Mesothelial cell of epicardium (in vitro differentiated cells): ENCODE measurements at places on chromosomes 2 and 18.

DNA sequence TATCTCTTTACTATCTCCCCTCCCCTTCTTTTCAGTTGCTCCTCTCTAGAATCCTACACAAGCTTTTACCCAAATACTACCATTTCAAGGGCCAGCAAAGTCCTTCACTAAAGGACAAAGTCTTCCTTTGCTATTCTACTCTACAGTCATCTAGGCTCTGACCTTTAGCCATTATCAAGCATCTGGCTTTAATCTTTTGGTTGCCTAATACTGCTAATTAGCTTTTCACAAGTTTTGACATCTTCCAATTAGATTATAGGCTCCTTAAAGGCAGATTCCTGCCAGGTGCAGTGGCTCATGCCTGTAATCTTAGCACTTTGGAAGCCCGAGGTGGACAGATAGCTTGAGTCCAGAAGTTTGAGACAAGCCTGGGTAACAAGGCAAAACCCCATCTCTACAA is 194.4 kb downstream of the SH3BP4 start:
- H3K4me1 ChIP-seq = no peaks in the 10 kb centered on the region
- no peaks in the 10 kb centered on the region for H3K36me3 ChIP-seq
- no peak for DNase-seq
- H3K27me3 ChIP-seq = peaks cover 55% of the 10 kb centered on the region

GRCh38 chr2:32805104-32806095 is 141.4 kb upstream of the LTBP1 start:
- H3K36me3 ChIP-seq = peaks cover 12% of the 10 kb centered on the region
- H3K4me3 ChIP-seq = no peak overlapping the region
- no peaks in the 10 kb centered on the region for H3K27me3 ChIP-seq
- peaks cover 10% of the 10 kb centered on the region for H3K4me1 ChIP-seq

- peaks cover 5% of the 10 kb centered on the region for H3K27me3 ChIP-seq
- no peak overlapping the region for H3K27ac ChIP-seq
- no peak for DNase-seq
- H3K36me3 ChIP-seq = no peaks in the 10 kb centered on the region
- H3K4me3 ChIP-seq = peak overlapping the region; percentile 15
Observed at GRCh38 chr2:219433666-219434467, 776 bp upstream of the SPEG start.

DNA sequence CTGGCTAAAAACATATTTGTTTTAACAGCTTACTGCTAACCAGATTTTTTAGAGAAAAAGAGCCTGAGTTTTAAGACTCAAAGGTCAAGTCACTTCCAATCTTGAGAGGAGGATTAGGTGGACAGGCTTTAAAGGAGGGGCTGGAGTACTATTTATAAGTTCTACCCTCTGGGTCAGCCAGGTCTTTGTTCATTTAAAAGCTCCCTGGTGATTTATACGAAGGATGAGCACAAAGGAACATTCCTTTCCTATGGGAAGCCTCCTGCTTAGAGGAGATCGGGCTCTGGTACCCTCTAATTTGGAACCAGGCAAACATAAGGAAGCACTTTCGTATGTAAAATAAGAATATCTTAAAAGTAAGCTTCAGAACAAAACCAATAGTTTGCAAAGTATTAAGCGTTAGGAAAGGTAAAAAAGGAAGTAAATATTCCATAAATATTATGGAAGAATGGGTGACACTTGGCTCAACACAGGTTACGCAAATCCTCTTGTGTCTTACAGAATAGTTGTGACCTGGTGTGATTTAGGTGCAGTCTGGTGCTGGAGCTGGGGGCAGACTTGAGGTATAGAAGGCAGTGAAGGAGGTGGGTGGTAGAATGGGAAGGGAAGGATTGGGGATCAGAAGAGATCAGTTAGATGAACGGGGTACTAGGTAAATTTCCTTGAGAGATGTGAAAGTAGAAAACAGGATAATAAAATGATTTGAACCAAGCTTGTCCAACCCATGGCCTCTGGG is 35.6 kb downstream of the PDE6D start:
- H3K27ac ChIP-seq = no peak overlapping the region
- no peaks in the 10 kb centered on the region for H3K36me3 ChIP-seq
- no peak for DNase-seq
- no peaks in the 10 kb centered on the region for H3K27me3 ChIP-seq
- H3K4me1 ChIP-seq = no peaks in the 10 kb centered on the region

GRCh38 chr2:185152186-185152585 is 553.9 kb downstream of the ZNF804A start:
- no peak for DNase-seq
- H3K27me3 ChIP-seq = no peaks in the 10 kb centered on the region

DNA sequence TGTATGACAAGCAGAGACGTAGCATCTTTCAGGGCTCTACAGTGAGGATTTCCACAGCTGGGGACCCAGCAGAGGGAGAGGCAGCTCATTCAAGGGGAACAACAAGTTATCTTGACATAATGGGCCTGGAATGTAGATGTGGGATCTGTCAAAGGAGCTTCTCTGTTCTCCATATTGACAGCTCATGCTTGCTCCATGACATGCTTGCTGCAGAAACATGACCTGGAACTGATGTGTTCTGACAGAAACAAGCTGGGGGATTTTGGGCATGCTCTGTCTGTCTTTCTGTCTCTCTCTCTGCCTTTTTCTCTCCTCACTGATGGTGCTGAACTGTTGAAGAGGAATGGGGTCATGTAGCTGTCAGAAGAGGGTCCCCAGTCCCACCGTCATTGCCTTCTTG is 79.6 kb downstream of the MMADHC start:
- no peak for DNase-seq

- no peaks in the 10 kb centered on the region for H3K36me3 ChIP-seq
- no peak for DNase-seq
- H3K27ac ChIP-seq = no peak overlapping the region
- no peaks in the 10 kb centered on the region for H3K27me3 ChIP-seq
Observed at GRCh38 chr2:203739351-203739750, 32.9 kb downstream of the CD28 start.
